ENCODE measurements at places on chromosomes 16 and 17. TPM values are rescaled to one million over a fixed set of nuclear protein-coding genes. Genes with fewer than 3 reads are reported as not detected.

The EEF2KMT gene
- total RNA-seq = 3.6 TPM

The TAC4 gene
- not detected for total RNA-seq

GRCh38 chr16:61544165-61544564, 492.1 kb downstream of the CDH8 start:
- DNase-seq = no peak

The TUBG1 gene
- 16.2 TPM for total RNA-seq

DNA sequence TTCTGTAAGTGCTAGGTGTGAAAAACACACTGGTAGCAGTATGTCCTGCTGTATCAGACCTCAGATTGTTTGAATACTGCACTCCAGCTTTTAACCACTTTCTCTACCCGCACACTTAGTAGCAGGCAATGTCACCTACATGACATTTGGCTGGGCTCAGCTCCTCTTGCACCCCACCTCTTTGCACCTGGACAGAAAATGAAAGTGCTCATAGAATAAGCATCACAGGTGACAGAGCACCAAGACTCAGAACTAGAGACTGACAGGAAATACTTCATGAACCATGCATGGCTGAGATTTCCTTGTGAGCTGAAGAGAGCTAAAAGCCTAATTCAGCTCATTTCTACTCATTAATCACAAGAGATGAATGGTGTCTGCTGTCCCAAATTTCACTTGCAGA, 1014.2 kb upstream of the CDH8 start:
- no peak for DNase-seq

DNA sequence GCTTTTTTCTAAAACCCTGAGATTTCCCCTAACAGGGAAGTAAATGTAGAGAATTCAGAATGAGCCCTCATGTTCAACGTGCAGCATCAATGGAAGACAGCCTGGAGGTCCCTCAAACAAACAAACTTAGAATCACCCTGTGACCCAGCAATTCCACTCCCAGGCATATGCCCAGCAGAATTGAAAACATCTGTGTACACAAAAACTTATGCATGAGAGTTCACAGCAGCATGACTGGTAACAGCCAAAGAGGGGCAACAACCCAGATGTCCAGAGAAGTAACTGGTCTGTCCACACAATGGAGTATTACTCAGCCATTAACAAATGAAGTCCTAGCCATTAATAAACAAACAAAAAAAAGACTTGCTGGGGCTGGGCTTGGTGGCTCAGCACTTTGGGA, 252.7 kb downstream of the PARN start:
- no peak for DNase-seq
